ENCODE measurements at places on chromosomes 6 and 20.

- DNase-seq = no peak
Measured at GRCh38 chr6:62528894-62529526, 243.0 kb upstream of the KHDRBS2 start.

GRCh38 chr20:64079273-64080012 is at the start of gene RGS19:
TSS of gene RGS19 (minus strand) at chr20:64079518. CDS start at chr20:64076886, 2,632 bp downstream.
- DNase-seq = peak; percentile 67

DNA sequence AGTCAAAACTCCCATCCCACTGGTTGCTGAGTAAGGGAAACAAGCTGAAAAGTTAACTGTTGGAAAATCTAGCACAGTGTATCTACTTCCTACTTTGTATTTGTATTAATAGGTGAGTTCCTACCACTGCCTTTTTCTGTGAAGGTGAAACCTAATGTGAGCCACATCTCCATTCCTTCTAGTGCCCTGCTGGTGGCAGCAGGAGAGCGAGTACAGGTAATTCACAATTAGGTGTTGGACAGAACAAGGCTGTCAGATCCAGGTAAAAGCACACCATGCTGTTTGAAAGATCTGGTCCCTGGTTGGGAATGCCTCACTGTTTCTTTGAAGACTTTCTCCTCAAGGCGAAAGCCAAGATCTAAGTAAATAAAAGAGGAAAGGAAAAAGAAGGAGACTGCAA is 528.4 kb downstream of the PKHD1 start:
- no peak for DNase-seq

- DNase-seq = no peak
Measured at GRCh38 chr6:69790629-69791028, 6.2 kb downstream of the LMBRD1 start.

GRCh38 chr6:47512872-47513271 is 35.3 kb downstream of the CD2AP start:
- DNase-seq = peak; percentile 3

DNA sequence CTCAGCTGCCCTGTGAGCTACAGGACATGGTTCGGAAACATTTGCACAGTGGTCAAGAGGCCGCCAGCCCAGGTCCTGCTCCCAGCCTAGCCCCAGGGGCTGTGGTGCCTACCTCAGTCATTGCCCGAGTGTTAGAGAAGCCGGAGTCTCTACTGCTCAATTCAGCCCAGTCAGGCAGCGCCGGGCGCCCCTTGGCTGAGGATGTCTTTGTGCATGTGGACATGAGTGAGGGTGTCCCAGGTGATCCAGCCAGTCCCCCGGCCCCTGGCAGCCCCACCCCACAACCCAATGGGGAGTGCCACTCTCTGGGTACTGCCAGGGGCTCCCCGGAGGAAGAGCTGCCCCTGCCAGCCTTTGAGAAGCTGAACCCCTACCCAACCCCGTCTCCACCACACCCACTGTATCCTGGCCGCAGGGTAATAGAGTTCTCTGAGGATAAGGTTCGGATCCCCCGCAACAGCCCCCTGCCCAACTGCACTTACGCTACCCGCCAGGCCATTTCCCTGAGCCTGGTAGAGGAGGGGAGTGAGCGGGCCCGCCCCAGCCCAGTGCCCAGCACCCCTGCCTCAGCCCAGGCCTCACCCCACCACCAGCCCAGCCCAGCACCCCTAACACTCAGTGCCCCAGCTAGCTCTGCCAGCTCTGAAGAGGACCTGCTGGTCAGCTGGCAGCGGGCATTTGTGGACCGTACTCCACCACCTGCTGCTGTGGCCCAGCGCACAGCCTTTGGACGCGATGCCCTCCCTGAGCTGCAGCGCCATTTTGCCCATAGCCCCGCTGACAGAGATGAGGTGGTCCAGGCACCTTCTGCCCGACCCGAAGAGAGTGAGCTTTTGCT is 5.2 kb downstream of the LRRC73 start:
- DNase-seq = no peak

DNA sequence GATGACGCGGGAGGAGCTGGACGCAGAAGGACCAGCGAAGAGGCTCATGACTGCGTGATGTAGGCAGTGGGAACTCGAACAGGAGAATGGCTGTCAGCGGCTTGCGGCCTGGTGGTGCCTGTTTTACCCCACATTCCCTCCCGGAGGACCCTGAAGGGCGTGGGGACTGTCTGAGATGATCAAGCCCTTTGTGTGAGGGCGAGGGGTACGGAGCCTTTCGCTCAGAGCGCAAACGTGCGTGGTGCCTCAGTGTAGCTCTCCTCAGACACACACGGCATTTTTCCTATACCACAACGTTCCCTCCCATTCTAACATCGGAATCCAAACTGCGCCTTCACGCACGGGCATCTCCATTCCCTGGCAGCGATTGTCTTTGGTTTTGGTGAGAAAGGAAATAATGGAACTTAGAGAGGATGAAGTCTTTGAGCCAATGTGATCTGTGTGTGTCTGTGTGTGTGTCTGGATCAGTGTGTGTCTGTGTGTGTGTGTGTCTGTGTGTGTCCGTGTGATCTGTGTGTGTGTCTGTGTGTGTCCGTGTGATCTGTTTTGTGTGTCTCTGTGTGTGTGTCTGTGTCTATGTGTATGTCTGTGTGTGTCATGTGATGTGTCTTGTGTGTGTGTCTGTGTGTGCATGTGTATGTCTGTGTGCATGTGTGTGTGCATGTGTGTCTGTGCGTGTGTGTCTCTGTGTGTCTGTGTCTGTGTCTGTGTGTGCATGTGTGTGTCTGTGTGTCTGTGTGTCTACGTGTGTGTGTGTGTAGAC is 5.3 kb downstream of the PTK6 start:
- DNase-seq = no peak

GRCh38 chr6:161596807-161597520 is 323.1 kb upstream of the AGPAT4 start:
- DNase-seq = no peak

DNA sequence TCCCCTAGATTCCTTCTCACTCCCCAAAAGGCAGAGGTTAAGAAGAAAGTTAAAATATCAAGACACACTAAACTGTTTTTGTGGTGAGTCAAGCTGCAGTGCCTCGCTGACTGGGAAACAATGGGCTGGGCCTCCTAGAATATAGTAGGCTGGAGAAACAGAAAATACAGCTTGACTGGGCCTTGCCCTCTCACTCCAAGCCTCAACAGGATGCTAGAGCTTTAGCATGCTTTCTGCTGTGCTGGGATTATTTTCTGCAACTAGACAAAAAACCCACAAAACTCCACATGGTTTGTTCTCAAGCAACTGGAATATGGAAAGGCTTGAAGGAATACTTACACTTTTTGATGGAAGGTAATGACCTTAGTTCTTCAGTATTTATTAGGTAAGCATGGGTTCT is 27.9 kb downstream of the FOXO3 start:
- peak; percentile 87 for DNase-seq

GRCh38 chr6:73400656-73401055 is 6.0 kb downstream of the DDX43 start:
- DNase-seq = no peak

DNA sequence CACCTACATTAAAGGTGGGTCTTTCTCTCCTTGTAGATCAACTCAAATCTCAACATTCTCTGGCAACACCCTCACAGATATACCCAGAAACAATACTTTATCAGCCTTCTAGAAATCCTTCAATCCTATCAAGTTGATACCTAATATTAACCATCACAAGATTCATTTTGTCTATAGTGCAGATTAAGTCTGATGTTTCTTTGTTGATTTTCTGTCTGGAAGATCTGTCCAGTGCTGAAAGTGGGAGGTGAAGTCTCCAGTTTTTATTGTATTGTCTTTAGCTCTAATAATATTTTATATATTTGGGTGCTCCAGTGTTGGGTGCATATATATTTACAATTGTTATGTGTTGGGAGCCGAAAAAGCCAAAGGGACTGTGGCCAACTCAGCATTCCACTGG is 493.9 kb upstream of the ADGRB3 start:
- no peak for DNase-seq

DNA sequence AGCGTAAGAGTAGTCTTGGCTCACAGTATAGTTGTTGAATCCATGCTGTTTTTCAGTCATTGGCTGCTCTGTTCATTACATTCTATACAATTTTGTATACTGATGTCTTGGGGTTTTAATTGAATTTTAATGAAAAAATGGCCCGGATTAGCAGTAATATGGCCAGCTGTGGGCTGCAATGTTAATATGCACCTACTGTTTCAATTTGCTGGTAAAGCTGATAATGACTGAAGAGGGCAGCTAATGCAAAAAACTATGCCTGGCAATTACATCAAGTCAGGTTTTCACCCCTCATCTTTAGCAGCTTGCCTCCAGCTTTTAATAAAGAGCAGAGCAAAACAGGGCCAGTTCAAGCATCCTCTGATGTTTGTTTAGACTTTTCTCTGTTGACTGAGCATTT is 394.5 kb downstream of the PLCB1 start:
- DNase-seq = no peak

GRCh38 chr20:16620961-16621360 is 47.7 kb upstream of the KIF16B start:
- no peak for DNase-seq

GRCh38 chr6:25056130-25056529 is 120.4 kb upstream of the RIPOR2 start:
- no peak for DNase-seq

DNA sequence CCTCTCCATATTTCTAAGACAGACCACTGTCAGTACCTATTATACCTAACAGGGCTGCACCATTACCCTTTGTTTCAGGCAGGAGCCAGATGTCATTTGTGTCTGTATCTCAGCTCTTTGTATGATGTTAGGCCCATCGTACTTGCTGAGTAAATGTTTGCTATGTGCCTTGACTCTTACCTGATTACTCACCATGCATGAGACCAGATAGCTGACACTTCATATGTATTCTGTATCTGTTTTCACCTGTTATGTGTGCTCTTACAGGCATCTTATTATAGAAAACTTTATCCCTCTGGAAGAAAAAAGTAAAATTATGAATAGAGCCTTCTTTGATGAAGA is 31.7 kb upstream of the ASXL1 start:
- no peak for DNase-seq

- DNase-seq = peak; percentile 79
Measured at GRCh38 chr6:112626468-112627082, 279.4 kb downstream of the RFPL4B start.
